ENCODE measurements at places on chromosomes 5 and 9.

DNA sequence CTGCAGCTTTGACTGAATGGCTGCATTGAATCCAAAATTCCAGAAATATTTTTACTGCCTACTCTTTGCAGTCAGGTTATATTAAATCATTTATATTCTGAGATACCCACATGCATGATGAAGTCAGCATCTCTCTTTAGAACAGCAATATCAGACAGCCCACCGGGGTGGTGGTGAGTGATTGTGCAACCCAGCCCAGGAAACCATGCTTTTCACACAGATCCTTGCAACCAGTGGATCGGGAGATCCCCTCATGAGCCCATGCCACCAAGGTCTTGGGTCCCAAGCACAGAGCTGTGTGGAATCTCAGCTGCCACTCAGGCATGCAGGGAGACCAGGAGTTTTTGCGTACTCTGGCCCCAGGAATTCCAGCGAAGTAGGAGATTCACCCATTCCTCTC, 226.5 kb downstream of the DTWD2 start:
- DNase-seq = no peak

DNA sequence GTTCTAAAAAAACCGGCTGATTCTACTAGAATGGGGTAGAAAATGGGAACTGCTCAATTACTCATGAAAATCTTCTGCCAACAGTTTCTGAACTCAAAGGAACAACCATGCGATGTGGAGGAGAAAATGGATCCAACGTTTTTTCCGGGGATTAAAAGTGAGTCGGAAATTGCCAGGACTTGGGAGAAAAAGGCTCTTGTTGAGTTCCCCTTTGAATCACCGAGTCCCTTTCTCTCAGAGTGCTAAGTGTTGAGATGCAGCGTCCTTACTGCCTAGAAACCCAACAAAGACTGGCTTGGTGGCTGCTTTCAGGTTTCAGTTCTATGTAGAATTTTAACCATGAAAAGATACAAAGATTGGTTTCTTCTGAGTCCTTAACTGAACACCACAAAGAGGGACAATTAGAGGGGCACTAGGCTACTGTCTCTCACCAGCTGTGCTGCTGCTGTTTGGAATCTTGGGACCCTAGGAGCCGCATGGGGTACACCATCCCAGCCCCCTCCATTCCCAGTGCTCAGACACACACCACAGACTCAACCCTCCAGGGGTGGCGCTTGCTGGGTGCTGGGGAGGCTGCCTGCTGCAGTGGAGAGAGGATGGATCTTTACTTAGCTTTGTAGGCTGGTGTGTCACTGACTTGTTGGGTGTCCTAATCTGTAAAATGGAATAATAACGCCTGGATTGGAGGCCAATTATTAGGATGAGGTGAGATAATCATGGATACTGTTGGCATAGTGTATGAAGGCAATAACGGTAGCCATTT, 21.5 kb upstream of the NEUROG1 start:
- DNase-seq = no peak

GRCh38 chr5:10304932-10305331, 2.8 kb downstream of the CMBL start:
- no peak for DNase-seq

GRCh38 chr9:37559855-37560592, 16.2 kb downstream of the FBXO10 start:
- DNase-seq = no peak

DNA sequence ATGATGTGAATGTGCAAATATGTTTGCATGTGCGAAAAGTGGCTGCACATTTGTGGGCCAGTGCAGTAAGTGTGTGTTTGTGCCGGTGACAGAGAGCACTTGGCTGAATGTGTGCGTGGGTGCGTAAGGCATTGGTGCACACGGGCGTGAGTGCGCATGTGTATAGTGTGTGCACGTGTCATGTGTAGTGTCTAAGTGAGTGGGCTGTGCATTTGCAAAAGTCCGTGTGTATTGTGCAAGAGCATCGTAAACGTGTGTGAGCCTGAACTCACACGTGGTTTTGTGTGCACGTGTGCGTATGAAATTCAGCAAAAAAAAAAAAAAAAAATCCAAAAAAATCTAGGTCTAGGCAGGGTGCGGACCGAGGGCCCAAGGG, 6.5 kb upstream of the EBF1 start:
- no peak for DNase-seq

DNA sequence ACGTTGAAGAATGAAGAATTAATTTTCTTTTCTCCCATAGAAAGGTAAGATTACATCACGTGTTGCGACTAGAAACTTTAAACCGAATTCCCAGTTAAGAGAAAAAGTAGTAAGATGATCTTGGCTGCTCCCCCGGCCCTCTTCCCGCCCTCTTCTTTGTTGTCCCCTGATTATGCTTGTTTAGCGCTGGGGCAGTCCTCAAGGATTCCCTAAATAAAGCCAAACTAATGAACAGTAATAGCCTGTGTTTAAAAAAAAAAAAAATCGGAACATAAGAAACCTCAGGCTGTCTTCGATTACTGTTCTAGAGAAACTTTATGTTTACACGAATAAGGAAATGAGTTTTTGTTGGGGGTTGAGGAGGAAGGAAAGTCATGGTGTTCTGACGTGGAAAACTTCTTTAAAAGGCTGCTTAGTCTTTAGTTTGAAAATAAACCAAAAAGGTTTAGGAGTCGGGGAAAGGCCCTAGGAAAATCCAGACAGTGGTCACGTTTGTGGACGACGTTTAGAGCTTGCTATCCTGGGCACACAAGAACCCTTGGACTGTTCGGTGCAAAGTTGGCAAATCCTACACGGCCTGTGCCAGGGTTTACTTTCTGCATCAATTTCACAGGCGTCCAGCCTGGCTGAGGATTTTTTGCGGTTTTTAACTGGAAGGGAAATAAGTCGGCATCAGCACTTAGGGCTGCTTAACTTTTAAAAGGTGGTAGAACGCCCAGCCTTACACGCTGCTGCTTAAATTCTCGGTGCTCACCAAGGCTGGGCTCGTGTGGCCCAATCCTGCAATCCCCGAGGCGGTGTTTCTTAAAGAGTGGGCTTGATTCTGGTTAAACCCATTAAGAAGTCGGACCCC, 1.1 kb upstream of the MAT2B start:
- no peak for DNase-seq

DNA sequence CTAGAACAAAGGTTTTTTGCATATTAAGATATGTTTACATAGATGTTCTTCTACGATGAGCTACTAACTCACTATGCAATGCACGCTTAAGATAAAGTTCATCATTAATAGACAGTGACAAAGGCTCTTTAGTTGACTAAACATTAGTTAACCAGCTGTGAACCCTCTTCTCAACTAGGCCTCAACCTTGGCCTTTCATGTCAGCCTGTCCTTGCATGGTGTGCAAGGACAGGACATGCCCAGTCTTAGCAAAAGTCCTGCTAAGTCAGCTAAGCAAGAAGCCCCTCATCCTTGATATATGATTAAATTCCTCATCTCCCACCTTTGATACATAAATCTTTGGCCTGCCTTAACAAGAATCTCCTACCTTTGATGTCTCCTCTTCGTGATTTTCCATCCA, 50.9 kb downstream of the PLPP1 start:
- no peak for DNase-seq

DNA sequence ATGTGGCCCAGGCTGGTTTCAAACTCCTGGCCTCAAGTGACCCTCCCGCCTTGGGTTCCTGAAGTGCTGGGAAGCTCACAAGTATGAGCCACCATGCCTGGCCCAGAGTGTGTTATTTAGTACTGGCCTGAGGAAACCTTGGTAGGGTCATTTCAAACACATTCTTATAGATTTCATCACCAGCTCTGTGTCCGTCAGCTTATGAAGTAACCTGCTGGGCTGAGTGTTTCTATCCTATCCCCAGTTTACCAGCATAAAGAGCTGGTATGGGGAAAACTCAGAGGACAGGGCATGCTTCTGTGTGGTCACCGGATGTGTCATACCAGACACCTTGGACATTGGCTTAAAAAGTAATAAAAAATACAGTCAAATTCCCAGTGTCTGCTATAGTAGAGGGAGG, 45.3 kb downstream of the PTPN3 start:
- DNase-seq = no peak

- DNase-seq = no peak
Observed at GRCh38 chr5:58183078-58183785, 276.7 kb downstream of the PLK2 start.

DNA sequence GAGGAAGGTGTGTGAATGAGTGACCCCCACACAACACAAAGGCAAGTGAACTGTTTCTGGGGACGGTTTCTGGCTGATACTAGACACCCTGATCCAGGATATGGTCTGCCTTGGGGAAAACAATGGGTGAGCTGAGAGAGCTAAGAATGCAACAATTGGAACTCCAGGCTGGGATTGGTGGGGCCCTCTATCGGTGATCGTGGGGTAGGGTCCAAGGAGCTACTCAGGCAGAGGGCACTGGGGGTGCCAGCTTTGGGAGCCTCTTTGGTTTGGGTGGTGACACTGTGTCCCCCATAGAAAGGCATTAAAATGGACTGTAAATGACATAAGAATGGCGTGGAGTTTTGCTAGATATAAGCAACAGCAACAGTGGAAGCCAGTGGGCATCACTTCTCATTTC, 439.1 kb downstream of the DMAC1 start:
- no peak for DNase-seq

DNA sequence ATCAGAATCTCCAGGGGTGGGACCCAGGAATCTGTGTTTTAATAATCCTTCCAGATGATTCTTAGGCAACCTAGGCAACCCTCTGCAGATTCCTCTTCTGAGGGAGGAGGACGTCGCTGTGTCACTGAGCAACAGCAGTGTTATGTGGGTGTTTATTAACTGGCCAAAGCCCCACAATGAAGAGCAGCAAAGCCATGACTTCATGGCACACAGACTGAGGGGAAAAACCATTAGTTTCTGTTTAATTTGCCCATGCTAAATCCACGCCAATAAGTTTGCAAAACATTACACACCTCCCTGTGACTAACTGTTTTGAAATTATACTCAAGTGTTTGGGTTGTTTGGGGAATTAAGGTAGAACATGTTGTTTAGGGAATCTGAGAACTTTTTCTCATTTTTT, 83.7 kb upstream of the TMED7 start:
- DNase-seq = no peak

DNA sequence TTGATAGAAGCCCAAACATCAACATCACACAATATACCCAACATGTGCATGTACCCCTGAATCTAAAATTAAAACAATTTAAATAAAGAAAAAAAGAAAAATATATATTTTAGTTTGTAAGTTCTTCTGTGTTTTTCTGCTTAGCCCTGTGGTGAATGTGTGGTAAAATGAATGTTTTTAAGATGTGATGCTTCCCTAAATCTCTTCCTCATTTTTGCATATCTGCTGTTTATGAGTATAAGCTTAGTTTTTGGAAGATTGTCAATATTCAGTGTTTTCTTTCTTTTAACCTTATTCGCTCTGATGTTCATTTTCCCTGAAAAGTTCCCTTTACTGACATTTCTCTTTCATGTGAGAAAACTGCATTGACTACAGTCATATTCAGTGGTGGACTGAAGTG, 44.4 kb upstream of the DAB2 start:
- DNase-seq = no peak

- DNase-seq = no peak
Observed at GRCh38 chr5:42274913-42275312, 148.3 kb upstream of the GHR start.

DNA sequence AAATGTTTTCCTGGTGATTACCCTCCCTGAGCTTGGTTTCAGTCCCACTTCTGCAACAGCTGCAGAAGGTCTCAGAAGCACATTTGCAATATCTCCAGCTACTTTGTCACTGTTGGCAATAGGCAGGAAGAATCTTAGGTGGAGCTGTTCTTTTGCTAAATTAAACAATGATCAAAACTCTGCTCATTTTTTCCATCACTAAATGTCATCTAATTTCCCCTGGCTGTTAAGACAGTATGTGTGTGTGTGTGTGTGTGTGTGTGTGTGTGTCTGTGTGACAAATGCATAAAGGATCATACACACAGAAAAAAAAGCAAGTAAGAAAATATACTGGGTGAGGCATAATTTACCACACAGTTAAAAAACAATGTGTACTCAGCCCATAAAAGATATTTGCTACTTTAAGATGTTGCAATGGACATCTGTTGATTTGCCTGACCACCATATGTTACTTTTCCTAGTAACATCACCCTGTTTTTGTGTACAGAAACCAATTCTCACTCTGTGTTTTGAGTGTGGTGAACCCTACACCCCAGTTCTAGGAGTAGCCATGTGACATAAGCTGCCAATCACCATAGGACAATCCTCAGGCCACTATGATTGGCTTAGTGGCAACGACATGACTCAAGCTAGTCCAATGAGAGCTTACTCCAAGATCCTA, 572.6 kb upstream of the CLINT1 start:
- DNase-seq = no peak

GRCh38 chr9:68721666-68722330, 16.8 kb downstream of the PIP5K1B start:
- no peak for DNase-seq

GRCh38 chr9:135375001-135375400, 104.6 kb upstream of the PPP1R26 start:
- DNase-seq = no peak

- no peak for DNase-seq
Observed at GRCh38 chr9:104711604-104712003, 17.3 kb downstream of the OR13D1 start.

DNA sequence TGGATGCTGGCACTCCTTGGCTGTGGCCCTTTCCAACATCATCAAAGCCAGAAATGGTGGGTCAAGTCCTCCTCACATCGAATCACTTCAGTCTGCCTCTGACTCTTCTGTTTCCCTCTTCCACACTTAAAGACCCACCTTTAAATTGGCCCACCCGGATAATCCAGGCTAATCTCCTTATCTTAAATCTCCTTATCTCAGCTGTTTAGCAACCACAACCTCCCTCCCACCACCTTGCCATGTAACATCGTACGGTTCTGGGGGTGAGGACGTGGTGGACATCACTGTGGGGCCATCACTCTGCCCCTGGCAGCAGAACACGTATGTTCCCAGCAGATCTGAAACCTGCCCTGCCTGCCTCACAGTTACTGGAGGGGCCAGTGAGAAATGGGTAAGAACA, 11.5 kb downstream of the IGFBPL1 start:
- no peak for DNase-seq

- DNase-seq = no peak
Observed at GRCh38 chr9:21883642-21884041, 81.2 kb downstream of the MTAP start.

- no peak for DNase-seq
Observed at GRCh38 chr5:6448622-6449464, at the start of gene UBE2QL1. UBE2QL1 (plus strand) TSS chr5:6448859; CDS start chr5:6448894, 35 bp downstream.

DNA sequence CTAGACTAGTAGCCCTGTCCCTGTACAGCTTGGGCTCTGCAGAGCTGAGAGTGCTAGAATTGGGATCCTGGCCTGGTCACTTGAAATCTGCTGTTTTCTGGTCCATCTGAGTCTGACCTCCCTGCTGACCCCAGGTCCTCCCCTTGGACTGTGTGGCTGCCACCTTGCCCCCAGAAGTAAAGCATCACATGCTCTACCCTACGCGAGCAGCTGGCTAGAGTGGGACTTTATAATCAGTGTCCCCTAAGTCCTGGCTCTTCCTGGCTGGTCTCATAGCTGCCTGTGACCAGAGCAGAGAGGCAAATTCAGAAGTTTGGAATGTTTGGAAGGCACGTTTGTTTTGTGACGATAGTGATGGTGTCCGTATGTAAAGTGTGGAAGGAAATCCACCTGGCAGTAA, 81.0 kb downstream of the ARHGEF28 start:
- no peak for DNase-seq

GRCh38 chr9:126986506-126986951, 71.9 kb downstream of the RALGPS1 start:
- DNase-seq = no peak

Data from stimulated activated CD4-positive, alpha-beta T cell treated with anti-CD3 and anti-CD28 coated beads, Interleukin-15, amount 100 ng/mL, for 1 hour (primary cell).